CD14-positive monocyte (primary cell): ENCODE measurements at places on chromosomes 2 and 18.

- no peak for DNase-seq
These were observed 95.1 kb upstream of the KLHL14 start for GRCh38 chr18:32867936-32868335.

DNA sequence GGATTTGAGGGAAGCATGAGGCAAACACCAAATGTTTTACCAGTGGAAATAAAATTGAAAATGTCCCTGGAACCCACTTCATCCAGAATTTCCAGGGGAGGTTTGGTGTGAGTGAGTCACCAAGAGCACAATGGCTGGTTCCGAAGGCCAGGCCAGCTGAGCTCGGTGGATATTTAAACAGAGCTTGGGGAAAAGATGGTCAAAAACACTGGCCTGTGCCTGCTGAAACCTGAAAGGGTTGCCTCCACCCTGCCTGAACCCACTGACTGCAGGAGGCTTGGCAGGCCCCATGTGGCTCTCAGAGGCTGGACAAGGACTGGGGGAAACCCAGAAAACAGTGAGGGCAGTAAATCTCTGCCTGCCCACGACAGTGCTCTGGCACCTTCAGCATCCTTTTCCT, 93.9 kb downstream of the TTC32 start:
- DNase-seq: no peak

DNA sequence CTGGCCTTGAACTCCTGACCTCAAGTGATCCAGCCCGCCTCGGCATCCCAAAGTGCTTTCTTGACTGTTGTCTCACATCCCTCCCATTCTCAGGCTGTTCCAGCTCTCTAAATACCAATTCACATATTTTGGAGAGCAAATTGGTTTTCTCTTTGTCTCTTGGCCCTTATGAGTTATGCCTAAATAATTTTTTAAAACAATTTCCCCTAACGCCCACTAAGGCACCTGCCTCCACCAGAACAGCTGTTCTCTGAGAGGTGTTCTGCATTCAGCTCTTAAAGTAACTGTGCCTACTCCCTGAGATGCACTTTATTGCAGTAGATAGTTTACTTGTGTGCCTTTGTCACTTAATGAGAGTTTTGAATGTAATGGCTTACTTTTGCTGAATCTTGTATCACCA, 6.9 kb downstream of the CCDC195 start:
- no peak for DNase-seq

DNA sequence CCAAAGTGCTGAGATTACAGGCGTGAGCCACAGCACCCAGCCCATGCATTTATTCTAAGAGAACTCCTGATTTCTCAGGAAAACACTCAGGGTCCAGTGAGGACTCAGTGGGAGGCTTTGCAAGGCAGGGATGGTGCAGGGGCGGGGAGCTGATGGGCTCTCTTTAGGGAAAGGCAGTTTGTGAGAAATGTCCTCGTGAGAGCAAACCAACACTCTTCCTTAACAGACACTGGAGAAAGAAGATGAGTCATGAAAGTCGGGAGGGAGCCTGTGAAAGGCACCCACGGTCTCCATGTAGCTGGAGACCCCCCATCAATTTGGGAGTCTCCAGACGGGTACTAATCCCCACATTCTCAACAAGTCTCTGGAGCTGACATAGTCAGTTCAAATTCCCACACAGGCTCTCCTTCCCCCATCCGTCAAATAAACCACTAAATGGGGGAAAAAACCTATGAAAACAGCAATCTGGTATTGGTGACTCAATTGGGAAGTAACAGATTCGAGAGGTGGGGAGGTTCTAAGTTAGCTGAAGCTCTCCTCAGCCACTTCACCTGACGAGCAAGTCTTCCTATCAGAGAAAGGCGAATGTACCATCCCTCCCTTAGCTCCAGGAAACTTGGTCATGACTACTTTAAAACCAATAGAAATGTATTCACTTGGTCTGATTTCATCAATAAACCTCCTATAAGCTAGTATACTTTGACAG, 11.0 kb upstream of the CREG2 start:
- DNase-seq: no peak

GRCh38 chr2:41947701-41948396, 100.0 kb upstream of the PKDCC start:
- DNase-seq: no peak

DNA sequence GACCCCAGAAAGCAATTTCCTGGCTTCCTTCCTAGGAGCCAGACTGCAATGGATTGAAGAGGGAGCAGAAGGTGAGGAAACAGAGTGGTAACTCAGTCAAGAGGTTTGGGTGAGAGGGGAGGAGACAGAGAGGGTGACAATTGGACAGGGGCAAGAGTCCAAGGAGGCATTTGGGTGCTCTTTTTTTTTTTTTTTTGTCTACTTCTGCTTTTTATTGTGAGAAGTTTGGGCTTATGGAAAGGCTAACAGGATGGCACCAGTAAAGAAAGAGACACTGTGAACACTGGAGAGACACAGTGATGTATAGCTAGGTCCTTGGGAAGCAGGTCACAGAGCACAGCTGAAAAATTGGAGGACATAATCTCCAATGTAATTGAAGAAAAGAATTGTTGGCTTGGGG, 25.0 kb downstream of the CYBRD1 start:
- no peak for DNase-seq

GRCh38 chr2:48089644-48090043, 183.3 kb upstream of the FBXO11 start:
- DNase-seq: no peak

DNA sequence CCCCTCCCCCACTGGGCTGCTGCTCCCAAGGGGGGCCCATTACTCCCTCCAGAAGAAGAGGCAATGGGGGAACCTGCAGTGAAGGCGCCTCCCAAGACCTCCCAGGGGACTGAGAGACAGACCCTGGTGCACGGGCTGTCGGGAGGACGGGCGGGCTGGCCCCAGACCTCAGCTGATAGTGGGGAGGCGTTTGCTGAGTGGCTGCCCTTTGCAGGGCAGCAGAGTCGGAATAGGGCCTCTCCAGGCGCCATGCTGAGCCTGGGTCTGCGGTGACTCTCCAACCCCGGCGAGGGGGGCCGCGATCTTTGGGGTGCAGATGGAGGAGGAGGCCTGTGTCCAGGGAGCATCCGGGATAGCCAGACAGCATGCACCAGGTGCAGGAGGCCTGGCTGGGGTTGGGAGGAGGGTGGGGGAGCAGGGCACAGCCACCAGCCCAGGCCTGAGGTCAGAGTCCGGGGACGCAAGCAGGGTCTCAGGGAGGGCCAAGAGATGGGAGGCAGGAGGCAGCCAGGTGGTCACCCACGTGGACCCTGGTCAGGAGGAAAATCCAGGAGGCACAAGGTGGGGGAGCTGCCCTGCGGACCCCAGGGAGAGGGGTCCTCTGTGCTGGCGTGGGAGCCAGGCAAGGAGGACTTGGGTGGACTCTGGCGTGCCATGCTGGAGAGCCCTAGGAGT, 11.0 kb downstream of the CROCC2 start:
- DNase-seq: no peak

GRCh38 chr2:204175552-204176271, 239.1 kb downstream of the ICOS start:
- DNase-seq: no peak

GRCh38 chr2:100274566-100275199, 47.6 kb downstream of the LONRF2 start:
- DNase-seq: no peak

GRCh38 chr2:30747206-30747605, 60.0 kb downstream of the CAPN13 start:
- DNase-seq: no peak

DNA sequence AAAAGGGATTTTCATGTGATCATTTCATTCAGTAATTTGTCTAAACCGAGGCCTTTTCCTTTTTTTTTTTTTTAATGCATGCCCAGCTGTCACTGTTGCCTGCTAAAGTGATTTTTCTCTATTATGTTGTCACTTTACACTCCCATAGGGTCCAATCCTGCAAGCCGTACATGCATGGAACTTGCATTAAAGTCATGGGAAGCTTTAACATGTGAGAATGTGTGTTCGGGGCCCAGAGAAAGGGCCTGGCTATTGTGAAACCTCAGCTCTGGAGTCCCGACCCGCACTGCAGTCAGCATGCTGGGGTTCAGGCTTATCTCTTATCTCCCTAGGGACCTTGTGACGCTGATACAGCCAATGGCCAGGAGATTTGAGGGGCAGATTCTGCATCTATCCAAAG, 474.6 kb downstream of the SLC4A3 start:
- no peak for DNase-seq

- DNase-seq: peak; percentile 88
These were observed 29.8 kb downstream of the BABAM2 start for GRCh38 chr2:27920148-27920885.

- no peak for DNase-seq
These were observed 28.0 kb upstream of the FOSL2 start for GRCh38 chr2:28364610-28365009.

GRCh38 chr2:70440621-70441020, 113.0 kb downstream of the TGFA start:
- no peak for DNase-seq

DNA sequence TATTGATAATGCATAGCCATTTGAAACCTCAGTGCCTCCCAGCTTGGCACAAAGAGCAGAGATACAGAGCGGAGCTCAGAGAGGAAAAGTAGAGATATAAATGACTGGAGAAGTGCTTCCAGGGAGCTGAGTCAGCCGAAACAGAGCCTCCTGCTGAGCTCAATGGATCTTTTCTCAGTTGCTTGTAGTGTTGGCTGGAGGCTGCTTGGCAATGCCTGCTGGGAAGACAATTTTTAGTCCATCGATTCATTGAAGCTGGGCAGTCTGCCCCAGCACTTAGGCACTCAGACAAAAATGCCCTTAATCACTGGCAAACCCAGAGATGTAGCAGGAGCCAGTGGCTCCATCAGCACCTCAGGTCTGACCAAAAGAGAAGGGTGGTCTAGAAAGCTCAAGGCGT, 81.3 kb upstream of the SETBP1 start:
- DNase-seq: no peak

DNA sequence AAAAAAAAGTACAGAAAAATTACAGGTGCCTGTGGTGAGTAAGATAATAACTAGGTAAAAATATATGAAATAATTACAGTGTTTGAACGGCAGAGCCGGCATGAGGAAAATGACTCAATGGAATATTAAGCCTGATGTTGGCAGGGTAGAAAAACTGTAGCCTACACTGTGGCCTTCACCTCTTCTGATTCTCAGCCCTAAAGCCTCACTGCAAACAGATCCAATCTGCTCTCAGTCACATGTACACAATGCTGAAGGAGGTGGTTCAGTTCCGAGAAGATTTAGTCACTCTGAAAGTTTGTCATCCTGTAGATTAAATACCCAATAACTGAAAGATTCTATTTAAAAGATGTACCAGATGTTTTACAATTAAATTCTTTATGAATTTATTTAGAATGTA, 66.9 kb upstream of the MAP3K20 start:
- DNase-seq: no peak

DNA sequence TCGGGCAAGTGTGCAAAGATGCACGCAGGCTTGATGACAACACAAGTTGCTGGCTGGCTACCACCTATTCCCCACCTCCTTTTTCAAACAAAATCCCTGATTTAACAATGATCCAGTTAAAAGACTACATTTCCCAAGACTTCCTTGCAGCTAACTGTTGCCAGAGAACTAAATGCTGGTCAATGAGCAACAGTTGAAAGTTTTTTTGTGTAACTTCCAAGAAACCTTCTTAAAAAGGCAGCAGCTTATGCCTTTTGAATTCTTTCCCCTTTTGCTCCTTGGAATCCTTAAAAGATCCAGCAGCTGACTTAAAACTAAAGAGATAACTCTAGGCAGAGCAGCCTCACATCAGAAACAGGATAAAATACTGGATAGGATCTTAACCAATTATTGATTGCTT, 38.5 kb downstream of the NPHP1 start:
- no peak for DNase-seq

GRCh38 chr2:23452853-23453420, 68.0 kb downstream of the KLHL29 start:
- DNase-seq: no peak

DNA sequence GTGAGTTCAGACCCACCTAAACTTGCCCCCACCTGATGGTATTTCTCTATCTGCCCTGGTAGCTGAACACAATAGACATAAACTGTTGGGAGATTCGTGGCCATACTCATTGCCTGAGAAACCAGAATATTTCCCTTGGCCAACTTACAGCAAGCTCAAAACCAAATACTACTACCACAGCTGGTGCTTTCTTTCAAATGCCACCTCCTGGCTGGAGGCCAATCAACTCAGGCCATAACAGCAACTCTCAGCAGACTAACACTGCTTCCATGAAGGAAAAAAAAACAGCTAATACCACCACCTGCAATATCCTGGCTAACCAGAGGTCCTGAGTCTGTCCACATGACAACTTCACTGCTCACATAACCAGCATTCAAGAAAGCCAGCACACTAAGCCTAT, 373.1 kb downstream of the CMPK2 start:
- no peak for DNase-seq

DNA sequence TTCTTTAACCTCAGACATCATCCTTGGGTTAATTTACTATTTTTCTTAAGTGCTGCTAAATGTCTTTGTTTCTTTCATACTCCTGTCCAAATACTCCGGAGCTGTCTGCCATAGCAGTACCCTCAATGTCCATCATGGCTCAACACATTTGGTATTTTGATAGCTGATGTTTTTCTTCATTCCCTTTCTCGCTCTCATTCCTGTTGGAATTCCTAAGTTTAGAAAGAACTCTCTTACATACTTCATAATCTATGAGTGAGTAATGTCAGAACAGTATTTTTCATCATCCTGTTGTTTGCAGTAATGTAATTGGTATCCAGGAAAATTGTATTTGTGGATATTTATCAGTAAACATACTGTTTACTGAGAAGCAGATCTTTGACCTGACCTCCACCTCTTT, 282.9 kb downstream of the PTGR3 start:
- DNase-seq: no peak

- DNase-seq: peak; percentile 12
These were observed 511 bp downstream of the MOB4 start for GRCh38 chr2:197516393-197516761.

- DNase-seq: no peak
These were observed 251.8 kb upstream of the SMIM21 start for GRCh38 chr18:75679331-75679730.

GRCh38 chr18:9337873-9338272, 3.3 kb downstream of the TWSG1 start:
- DNase-seq: peak; percentile 16

DNA sequence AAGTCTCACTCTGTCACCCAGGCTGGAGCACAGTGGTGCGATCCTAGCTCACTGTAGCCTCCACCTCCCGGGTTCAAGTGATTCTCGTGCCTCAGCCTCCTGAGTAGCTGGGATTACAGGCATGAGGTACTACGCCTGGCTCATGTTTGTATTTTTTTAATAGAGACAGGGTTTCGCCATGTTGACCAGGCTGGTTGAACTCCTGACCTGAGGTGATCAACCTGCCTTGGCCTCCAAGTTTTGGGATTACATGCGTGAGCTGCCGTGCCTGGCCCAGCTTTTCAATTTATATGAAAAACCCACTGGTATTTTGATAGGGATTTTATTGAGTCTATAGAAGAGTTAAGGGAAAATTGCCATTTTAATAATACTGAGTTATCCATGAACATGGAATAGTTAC, 63.3 kb downstream of the XRCC5 start:
- DNase-seq: no peak

- no peak for DNase-seq
These were observed 89.3 kb downstream of the CABYR start for GRCh38 chr18:24227977-24228666.
